ENCODE measurements at places on chromosomes 5 and 9.

- no peak for DNase-seq
Observed at GRCh38 chr9:79701651-79702050, 129.9 kb downstream of the TLE4 start.

- DNase-seq = no peak
Observed at GRCh38 chr9:105053209-105053652, 125.3 kb upstream of the ABCA1 start.

DNA sequence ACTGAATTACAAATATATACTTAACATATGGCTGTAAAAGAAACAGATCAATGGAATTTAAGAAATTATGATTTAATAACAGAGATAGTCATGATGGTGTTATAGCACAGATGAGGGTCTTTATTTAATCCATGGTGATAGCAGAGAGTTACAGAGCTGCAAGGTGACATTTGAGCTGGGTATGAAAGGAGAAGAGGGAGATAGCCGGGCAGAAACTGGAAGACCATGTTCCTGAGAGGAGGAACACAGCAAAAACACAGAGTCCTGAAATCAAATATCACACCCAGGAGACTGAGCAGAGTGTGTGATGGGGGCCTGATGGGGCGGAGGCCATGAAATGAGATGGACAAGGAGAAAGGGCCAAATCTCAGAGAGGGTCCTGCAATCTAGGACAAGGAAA lies 163.4 kb downstream of the PJA2 start:
- DNase-seq = no peak

DNA sequence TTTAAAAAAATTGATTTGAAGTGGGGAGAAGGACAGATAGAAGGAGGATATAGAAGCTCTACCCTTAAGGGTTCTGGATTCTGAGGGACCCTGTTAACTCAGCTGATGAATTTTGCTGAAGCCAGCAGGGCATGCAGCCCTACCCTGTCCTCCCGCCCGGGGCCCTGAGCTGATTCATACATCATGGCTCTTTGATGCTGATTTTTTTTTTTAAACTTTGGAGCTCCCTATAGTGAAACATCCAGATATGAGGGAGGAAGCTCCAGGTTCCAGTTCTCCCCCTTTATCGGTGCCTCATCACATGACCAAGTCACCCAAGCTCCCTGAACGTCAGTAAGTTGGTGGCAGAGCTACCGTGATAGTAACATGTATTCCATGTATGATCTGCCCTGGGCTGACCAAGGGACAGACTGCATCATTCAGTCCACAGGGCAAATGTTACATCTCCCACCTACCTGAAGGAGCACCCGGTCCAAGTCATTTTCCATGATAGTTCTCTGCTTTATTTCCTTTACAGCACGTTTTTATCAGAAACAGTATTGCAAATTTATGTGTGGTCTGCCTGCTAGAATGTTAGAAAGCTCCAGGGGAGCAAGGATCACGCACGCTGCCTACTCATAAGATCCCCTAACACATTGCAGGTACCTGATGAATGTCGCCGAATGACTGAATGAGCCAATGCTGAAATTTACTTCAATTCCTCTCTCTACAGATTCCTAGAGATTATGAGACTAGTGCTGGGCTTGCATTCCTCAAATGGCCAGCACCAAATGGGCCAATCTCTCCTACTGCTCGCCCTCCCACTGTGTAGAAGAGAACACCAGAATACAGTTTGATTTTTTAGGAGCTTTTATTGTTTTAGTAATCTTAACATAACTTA lies 25.9 kb downstream of the SPARC start:
- no peak for DNase-seq

- no peak for DNase-seq
Observed at GRCh38 chr5:15431923-15432322, 68.1 kb upstream of the FBXL7 start.

DNA sequence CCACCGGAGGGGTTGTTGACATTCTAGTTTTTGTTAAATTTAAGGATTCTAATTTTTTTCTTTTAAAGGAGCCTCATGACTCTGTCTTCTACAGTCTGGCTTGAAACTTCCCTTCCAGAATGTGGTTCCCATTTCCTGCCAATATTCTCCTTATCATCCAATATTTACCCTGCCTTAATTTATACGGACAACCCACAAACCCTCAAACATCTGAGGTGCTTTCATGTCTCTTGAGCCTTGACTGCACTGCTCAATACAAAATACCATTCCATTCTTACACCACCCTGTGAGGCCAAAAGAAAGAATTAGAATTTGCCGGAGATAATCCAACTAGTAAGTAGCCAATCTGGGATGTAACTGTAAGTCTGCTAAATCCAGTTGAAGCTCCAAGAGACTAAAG lies 346.5 kb downstream of the SPOCK1 start:
- no peak for DNase-seq
